Tibial nerve (tissue), 4 donors: ENCODE measurements at places on chromosomes 4 and X. TPM values are rescaled to one million over a fixed set of nuclear protein-coding genes. Genes with fewer than 3 reads are reported as not detected.

- H3K27me3 ChIP-seq: no peaks in the 10 kb centered on the region
- no peak overlapping the region for H3K27ac ChIP-seq
- H3K4me3 ChIP-seq: no peak overlapping the region
- no peak for DNase-seq
- H3K36me3 ChIP-seq: no peaks in the 10 kb centered on the region
Observed at GRCh38 chr4:112819729-112820128, 182.8 kb downstream of the LARP7 start.

DNA sequence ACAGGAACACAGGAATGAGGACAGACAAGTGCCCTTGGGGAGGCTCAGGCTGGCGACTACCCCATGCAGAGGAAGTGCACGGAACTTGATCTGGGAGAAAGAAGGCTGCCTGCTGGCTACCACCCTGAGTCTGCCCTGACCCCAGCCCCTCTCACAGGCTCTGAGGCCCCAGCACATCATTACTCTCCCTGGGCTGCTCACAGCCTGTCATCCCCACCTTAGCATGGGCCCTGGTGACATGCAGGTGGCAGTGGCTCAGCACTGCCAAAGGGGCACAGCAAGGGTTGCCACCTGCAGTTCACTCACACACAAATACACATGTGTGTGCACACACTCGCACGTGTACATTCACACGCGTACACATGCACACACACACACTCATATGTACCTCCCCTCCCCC is 26.1 kb upstream of the MAMLD1 start:
- no peak overlapping the region for H3K4me3 ChIP-seq
- DNase-seq: no peak
- H3K27ac ChIP-seq: no peak overlapping the region
- H3K27me3 ChIP-seq: no peaks in the 10 kb centered on the region
- H3K36me3 ChIP-seq: no peaks in the 10 kb centered on the region

- no peaks in the 10 kb centered on the region for H3K27me3 ChIP-seq
- H3K36me3 ChIP-seq: peaks cover 6% of the 10 kb centered on the region
- no peak overlapping the region for H3K4me3 ChIP-seq
- no peak for DNase-seq
- peak overlapping the region; percentile 34 for H3K27ac ChIP-seq
Observed at GRCh38 chr4:25310803-25311166, 1.8 kb upstream of the ZCCHC4 start.

AFM gene
- total RNA-seq: not detected

GRCh38 chr4:970046-970745 is 3.2 kb downstream of the DGKQ start:
- H3K27me3 ChIP-seq: no peaks in the 10 kb centered on the region
- no peak for DNase-seq
- no peaks in the 10 kb centered on the region for H3K36me3 ChIP-seq
- no peak overlapping the region for H3K4me3 ChIP-seq
- peaks cover 29% of the 10 kb centered on the region for H3K4me1 ChIP-seq
- H3K27ac ChIP-seq: no peak overlapping the region

ADAM29 gene
- total RNA-seq: not detected

DNA sequence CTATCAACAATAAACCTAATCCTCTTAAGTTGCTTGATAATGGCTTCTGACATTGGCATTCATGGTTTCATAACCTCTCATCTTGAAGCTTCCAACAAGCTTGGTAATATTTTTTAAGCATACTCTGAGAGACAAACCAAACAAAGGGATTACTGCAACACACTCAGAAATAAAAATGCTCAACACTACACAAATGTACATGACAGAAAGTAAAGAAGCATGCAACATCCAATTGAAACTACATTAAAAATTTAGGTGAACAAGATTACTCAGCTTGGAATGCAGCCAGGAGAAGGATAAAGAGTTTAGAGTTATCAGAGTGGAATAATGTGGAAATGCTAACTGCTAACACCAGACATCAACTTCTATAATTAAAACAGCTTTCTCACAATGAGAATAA is 1136.6 kb upstream of the PABPC4L start:
- H3K27ac ChIP-seq: no peak overlapping the region
- H3K4me1 ChIP-seq: no peaks in the 10 kb centered on the region
- no peaks in the 10 kb centered on the region for H3K36me3 ChIP-seq
- H3K4me3 ChIP-seq: no peak overlapping the region

DNA sequence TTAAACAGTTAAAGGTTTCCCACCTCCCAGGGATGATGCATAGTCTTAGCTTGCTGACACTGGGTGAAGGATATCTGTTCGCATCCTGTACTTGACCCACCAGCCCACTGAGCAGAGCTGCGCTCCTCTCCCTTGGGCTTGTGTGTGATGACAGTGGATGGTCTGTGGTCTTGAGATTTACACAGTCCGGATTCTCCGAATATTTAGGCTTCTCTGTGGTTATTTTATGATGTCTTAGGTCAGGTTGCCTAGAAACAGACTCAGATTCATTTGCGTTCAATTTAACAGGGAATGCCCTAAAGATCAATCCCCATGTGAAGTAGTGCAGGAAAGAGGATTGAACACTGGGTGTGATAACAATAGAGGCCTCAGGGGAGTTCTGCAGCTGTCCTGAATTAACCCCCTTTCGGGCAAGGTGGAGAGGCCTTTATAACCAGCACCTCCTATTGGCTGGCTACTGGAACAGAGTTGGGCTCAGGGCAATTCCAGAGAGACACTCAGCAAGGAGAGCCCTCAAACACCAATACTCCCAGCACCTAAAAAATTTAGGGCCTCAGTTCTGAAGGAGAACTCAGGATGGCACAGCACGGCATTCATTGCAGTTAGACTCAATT is 653.2 kb upstream of the GALNT7 start:
- H3K27me3 ChIP-seq: no peaks in the 10 kb centered on the region
- no peak for DNase-seq
- no peaks in the 10 kb centered on the region for H3K36me3 ChIP-seq
- no peak overlapping the region for H3K27ac ChIP-seq
- no peak overlapping the region for H3K4me3 ChIP-seq
- H3K4me1 ChIP-seq: no peaks in the 10 kb centered on the region

- no peak for DNase-seq
- H3K27me3 ChIP-seq: no peaks in the 10 kb centered on the region
- peaks cover 11% of the 10 kb centered on the region for H3K4me1 ChIP-seq
- H3K27ac ChIP-seq: no peak overlapping the region
Observed at GRCh38 chr4:105060628-105061027, 86.0 kb upstream of the TET2 start.

GRCh38 chrX:11664211-11665167 is 1.2 kb downstream of the ARHGAP6 start:
- H3K27me3 ChIP-seq: peaks cover 28% of the 10 kb centered on the region
- no peaks in the 10 kb centered on the region for H3K4me1 ChIP-seq
- peak overlapping the region; percentile 33 for H3K4me3 ChIP-seq
- H3K36me3 ChIP-seq: no peaks in the 10 kb centered on the region
- DNase-seq: no peak
